Activated CD8-positive, alpha-beta memory T cell treated with anti-CD3 and anti-CD28 coated beads, Interleukin-2, amount 50 U/mL, for 4 hours (primary cell): ENCODE measurements at places on chromosomes 7 and 10.

GRCh38 chr7:131302876-131303707, 24.6 kb upstream of the MKLN1 start:
- peak; percentile 32 for DNase-seq

DNA sequence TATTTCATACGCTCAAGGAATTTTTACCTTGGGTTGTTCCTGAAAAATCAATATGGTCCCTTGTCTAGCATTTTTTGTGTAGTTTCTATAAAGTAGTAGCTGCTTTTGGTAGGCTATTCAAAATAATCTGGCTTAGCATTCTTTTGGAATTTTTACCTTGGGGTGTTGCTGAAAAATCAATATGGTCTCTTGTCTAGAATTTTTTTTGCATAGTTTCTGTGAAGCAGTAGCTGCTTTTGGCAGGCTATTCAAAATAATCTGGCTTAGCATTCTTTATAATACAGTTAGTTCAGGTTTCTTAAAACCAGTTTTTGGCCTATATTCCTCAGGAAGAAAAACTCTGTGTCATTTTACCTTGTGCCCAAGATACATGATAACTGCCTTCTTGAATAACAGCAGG, 301.9 kb downstream of the SUGCT start:
- no peak for DNase-seq

- no peak for DNase-seq
Observed at GRCh38 chr10:50556237-50557120, 67.3 kb downstream of the SGMS1 start.

GRCh38 chr10:76991621-76992020, 646.0 kb downstream of the KCNMA1 start:
- no peak for DNase-seq

GRCh38 chr10:110802551-110803238, 69.0 kb upstream of the PDCD4 start:
- DNase-seq = no peak

- no peak for DNase-seq
Observed at GRCh38 chr10:29840516-29841276, 205.9 kb upstream of the SVIL start.

DNA sequence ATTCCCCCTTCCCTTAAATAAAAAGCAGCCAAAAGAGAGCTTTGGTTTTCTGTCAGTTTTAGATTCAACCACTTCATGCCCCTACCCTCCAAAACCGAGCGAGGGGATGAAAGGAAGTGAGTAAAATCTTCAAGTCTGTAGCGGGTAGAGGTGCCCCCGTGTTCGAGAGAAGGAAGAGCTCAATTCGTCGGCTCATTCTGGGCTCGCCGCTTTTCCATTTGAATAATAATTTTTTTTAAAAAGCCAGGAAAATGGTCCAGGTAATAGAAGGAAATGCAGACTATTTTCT, 436.2 kb upstream of the GALNT17 start:
- DNase-seq = no peak

- DNase-seq = no peak
Observed at GRCh38 chr10:63300801-63301200, 165.0 kb downstream of the JMJD1C start.

DNA sequence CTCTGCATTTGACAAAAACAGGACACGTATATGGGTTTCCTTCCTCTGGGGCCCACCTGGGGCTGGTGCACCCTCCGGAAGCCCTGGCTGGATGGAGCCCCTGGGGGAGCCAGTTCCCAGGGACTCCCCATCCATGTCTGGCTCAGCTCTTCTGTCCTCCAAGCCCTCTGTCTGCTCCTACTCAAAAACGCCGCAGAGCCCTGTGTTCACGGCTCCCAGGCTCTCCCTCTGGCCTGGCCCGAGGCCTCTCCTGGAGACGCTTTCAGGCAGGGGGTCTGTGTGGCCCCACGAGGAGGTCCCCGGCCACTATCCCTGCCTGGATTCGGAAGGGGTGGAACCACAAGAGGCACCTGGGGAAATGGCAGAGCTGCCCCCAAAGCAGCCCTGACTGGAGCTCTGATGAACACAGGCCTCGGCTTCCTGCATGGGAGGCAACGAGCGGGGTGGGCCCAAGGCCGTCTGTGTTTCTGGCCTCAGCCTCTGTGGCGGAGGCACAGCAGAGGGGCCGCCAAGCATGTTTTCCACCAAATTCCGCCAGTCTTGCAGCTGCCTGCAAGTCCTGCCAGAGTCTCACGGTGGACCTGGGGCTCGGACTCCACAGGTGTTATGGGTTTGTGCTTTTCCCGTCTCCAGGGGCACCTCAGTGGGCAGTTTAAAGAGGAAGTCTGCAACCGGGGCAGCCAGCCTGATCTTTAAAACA, 22.6 kb upstream of the INPP5A start:
- DNase-seq = no peak

DNA sequence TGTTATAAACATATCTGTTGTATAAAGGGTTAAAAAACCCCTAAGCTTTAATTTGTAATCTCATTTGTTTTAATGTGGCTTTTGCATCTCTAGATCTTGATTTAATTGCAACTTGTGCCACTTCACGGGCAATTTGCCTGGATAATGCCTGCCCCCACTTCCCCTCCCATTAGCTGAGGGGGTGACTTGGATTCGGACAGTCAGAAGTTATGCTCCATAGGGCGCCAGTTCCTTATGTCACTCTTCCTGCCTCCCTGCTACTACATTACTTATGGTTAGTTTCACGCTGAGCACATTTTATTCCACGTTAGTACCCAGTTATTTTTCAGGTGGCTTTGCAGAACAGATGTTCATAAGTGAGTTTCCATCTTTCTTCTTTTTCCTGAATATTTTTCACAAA, 1015.2 kb upstream of the PHF14 start:
- DNase-seq = no peak

GRCh38 chr10:8829592-8829991, 775.1 kb downstream of the GATA3 start:
- DNase-seq = no peak

DNA sequence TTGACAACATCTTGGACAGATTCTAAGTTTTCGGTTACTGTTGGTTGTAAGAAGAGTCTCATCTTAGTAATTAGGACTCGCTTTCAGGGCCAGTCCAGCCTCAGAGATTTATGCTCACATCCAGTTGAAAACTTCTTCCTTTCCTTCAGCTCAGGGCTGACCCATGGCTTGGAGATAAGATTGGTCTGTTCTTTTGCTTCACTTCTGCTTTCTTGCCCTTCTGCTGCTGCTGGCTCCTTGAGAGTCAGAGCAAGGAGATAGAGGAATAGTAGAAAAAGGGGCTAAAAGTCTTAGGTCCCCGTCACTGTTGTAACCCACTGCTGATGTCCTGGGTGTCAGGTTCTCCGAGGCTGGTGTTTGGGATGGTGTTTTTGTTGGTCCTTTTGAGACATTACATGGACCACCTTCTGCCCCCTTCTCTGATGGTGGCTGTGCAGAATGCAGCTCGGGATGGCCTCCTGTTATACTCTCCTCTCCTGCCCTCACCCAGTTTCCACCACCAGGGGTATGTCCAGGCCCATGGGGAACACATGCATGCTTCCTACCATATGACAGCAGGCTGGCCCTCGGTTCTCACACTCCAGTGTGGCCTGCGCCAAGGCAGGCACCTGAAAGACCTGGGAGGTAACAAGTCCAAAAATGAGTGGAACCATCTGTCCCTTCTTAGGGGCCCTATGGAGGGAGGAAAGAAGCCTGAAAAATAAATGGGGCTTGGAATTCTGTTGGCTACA, 67.8 kb upstream of the PCBD1 start:
- DNase-seq = no peak

DNA sequence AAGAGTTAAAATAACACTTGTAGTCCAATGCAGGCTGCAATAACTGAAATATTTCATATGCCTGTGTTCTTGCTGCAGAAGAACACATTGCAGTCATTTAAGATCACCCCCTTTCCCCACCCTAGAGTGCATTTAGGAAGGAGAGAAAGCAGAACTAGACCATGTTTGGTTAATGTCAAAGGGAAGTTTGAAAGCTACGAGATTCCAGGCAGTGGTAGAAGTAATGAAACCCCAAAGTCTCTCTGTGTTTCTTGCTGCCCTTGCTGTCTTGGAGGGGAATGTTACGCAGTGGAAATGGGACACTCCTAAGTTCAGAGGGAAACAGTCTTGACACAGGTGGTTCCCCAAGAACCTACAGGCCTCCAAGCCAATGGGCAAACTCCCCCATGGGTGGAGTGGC, 242.9 kb downstream of the PTEN start:
- no peak for DNase-seq

DNA sequence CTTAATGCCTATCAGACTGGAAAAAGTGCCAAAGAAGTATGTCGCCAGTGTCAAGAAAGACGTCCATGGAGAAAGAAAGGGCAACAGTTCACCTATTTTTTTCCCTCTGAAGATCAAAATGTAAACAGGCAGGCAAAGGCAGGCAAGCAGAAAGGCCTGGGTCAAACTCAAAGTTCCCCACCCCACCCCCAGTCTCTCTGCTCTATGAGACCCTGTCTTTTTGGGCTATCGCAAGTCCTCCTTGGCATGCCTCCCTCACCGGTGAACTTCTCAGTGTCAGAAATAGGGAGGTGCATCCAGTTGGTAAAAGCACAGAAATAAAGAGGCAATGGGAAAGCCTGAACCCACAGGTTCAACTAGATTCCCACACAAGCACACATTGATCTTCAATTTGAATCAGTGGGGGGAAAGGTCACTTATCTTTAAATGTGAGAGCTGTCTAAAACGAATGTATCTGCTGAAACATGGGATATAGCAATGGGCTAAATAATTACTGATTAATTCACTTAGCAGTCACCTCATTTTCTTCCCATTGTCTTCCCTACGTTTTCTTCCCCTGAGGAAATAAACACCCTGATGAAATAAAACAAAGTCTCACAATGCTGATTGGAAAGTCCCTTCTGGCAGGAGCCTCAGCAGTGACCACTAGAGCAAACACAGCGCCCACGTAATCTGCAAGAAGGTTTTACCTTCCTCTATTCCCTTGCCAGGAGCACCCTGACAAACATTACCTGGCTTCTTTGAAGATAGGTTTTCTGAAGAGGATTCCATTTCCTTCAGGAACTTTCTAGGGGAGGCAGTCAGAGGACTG, 31.1 kb downstream of the JAZF1 start:
- no peak for DNase-seq

GRCh38 chr10:59741048-59741447, 12.2 kb downstream of the MRLN start:
- no peak for DNase-seq

DNA sequence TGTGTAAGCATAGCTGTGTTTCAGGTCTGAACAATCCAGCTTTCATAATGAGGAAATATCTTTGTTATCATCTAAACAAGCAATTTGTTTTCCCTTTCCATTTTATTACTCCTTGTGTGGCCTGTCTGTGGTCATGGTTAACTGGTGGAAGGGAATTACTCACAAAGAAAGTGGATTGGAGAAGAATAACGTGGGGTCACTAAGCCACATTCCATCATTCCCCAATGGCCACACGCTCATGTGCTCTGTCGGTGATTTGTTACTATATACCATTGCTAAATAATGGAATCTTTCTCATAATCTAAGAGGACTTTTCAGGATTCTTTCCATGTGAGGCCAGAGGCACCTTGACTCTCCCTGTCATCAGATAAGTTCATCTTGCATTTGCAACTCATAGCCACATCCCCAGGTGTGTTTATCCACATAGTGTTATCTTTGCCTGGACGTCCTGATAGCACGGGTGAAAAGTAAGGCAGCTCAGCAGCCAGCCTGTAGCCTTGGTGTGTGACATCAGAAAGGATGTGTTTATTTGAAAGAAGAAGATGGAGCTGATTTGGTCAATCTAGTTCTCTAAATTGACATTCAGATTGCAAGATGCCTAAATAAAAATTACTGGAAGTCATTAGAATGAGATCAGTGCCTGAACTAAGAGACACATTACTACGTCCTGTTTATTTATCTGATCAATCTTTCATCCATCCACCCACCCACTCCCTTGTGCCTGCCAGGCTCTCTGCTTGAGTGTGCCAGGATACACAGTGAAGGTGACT, 128.9 kb downstream of the CELF2 start:
- no peak for DNase-seq

GRCh38 chr10:102122450-102122849, 2.3 kb upstream of the LDB1 start:
- DNase-seq = no peak

DNA sequence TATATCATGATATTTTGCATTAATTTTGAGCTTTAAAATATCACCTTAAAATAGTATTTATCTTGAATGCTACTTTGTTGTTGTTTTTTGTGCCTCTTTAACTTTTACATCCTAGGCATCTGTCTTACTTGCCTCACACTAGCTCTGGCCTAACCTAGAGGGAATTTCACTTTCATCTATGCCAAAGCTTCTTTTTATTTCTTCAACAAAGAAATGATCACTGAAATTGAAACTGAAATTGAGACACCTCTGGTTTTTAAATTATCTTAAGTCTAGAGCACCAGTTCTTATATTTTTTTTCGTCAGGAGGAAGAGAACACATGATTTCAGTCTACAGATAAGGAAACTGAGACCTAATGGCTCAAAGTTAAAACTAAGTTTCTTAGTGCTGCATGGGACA, 3.5 kb upstream of the SCIN start:
- DNase-seq = no peak

GRCh38 chr7:74266191-74266963, 12.2 kb upstream of the RFC2 start:
- no peak for DNase-seq

DNA sequence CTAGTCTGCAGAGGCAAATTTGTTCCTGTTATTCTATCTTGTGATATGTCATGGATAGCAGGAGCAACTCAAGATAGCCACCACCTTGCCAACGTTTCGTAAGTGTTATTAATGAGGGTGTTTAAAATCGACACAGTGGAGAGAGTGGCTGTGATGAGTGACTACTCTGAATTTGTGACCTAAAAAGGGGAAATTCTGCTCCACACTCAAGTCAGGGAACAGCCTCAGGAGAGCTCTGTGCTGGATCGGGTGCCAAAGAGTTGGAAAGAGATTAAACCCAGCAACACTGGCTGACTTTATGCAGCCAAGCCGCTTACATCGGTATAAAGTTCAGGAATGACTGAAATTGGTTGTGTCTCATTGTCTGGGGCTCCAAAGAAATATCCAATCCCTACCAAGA, 9.5 kb downstream of the TACC2 start:
- no peak for DNase-seq

DNA sequence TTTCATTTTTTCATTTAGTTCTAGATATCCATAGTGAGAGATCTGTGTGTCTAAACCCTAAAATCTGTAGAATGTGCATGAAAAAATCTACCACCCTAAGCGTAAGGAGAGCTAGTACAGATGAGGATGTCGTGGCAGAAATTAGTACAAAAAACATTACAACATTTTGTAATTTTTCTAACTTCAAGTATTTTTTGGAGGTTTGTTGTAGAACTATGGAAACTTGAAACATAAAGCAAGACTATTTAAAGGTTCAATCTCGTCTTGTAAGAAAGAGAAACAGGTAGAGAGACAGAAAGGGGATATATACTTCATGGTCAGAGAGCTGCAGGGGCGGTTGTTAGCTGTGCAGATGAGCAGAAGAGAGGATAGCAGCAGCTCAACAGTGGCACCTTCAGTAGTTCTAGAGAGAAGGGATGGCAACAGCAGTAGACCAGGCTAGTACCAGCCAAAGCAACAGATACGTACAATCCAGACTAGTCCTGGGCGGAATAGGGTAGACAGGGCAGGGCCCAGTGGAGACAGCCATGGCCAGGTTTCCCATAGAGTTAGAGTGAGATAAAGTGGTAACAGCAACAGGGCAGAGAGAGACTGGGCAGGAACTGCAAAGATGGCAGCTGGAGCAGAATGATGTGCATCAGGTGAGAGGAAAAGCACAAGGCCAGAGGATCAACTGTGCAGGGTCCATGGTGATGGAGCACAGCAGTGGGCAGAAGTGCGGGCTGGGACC, 145.2 kb downstream of the FRMD4A start:
- DNase-seq = no peak

GRCh38 chr10:5811387-5811821, 1.8 kb downstream of the GDI2 start:
- DNase-seq = no peak

GRCh38 chr7:637826-638225, 88.7 kb upstream of the DNAAF5 start:
- no peak for DNase-seq
